ENCODE measurements at places on chromosomes 16 and 17.
A peak's percentile ranks its signal among the peaks of the same experiment; 100 is the strongest.

DNA sequence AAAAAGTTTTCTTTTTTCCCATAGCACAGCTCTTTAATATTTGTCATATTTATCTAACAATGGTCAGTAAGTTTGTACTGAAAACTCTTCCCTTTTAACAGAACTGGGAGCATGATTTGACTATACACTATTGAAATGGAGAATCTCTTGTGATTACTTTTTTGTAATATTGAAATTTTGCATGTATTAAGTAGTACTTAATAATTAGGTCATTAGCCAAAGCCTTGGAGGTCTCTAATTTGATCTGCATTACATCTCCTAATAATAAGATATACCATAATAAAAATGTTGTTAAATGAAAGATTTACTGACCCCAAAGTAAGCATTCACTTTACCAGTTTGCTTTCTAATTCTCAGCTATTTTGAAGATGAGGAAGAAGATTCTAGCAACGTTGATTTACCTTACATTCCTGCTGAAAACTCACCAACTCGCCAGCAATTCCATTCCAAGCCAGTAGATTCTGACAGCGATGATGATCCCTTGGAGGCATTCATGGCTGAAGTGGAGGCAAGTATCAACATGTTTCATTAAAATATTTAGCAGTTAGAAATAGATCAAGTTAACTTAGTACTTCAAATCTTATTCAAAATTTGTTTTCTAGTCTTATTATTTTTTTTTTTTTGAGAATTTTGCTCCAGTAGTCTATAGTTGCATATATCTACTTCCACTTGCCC, 18.2 kb downstream of the DDX42 start:
- no peaks in the 10 kb centered on the region for H3K27me3 ChIP-seq
- H3K36me3 ChIP-seq = peaks cover 84% of the 10 kb centered on the region
- no peak overlapping the region for H3K27ac ChIP-seq
- H3K4me3 ChIP-seq = no peak overlapping the region
- H3K4me1 ChIP-seq = peaks cover 12% of the 10 kb centered on the region
- no peak for DNase-seq

- no peak for DNase-seq
- H3K36me3 ChIP-seq = peaks cover 4% of the 10 kb centered on the region
- no peak overlapping the region for H3K27ac ChIP-seq
- H3K27me3 ChIP-seq = no peaks in the 10 kb centered on the region
These were observed 4.8 kb downstream of the EEF2K start for GRCh38 chr16:22210854-22211253.

DNA sequence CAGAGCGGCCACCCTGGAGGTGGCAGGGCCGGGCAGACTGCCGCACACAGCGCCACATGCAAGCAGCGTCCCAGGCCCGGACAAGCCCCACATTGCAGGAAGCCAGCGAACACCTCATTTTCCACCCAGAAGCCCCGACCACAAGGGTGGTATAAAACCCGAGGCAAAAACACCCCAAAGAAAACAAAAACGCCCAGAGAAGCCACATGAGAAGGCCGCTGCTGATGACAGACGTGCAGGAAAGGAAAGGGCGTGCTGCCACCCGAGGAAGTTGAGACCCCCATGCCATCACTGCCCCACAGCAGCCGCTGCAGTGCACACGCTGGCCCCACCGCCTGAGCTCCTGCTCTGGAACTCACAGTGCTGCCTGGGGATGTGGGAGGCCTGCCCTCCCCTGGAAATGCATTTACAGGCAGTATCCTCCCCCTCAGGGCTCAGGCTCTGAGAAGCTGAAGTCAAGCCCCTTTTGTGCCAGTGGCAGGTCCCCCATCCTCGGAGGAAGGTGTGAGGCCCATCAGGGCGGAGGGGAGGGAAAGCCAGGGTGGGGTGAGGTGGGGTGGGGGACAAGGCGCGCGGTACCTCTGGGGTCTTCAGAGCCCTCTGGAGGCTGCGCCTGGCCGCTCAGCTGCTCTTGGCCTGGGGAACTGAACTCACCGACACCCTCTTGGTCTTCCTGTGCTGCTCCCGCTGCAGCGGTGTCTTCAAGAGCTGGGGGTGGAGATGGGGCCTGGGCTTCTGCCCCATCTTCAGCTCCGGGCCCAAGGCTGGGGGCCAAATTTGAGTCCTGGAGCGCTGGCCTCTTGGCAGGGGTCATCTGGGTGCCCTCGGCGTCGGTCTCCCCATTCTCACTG, 62.0 kb downstream of the IL21R start:
- peaks cover 46% of the 10 kb centered on the region for H3K36me3 ChIP-seq
- DNase-seq = peak; percentile 76
- H3K27me3 ChIP-seq = no peaks in the 10 kb centered on the region

DNA sequence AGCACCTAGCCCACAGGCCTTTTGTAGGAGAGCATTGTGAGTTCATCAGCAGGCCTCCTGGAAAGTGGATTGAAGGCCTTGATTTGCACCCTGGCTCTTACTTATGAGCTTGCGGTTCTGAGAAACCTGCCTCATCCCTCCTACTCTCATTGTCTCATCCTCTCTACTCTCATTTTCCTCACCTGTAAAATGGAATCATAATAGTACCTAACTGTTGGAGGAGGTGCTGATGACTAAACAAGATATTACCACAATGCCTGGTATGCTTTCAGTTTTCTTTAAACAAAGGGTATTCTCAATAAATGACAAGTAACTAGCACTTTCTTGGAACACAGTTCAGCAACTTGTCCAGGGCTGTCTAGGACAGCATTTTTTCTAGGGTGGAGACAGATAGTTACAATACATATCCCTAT, 243.1 kb upstream of the MAF start:
- H3K4me3 ChIP-seq = no peak overlapping the region
- no peak for DNase-seq
- H3K27ac ChIP-seq = no peak overlapping the region
- peaks cover 23% of the 10 kb centered on the region for H3K27me3 ChIP-seq

DNA sequence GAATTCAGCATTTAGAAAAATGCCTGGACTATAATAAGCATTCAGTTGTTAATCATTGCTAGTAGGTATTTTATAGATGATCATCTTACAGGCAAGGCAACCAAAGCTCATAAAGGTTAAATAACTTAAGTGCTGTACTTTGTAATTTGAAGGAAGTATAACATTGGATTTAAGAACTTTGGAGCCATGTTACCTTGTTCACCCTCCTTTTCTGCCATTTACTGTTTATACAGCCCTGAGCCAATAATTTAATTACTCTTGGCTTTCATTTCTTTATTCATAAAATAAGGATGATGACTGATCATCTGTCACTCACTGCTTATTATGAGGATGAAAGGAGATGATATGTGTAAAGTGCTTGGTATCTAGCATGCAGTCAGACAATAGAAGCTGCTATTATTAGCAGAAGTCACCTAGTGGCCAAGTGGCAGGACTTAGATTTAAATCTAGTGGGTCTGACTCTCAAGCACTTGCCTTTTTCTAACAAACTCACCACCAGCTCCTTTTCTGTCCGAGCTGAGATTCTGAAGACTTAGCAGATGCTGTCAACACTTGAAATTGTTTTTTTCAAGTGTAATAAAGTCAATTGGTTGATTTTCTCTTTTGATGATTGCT, 18.3 kb upstream of the DDX52 start:
- no peak for DNase-seq
- H3K4me1 ChIP-seq = no peaks in the 10 kb centered on the region
- H3K27ac ChIP-seq = no peak overlapping the region

DNA sequence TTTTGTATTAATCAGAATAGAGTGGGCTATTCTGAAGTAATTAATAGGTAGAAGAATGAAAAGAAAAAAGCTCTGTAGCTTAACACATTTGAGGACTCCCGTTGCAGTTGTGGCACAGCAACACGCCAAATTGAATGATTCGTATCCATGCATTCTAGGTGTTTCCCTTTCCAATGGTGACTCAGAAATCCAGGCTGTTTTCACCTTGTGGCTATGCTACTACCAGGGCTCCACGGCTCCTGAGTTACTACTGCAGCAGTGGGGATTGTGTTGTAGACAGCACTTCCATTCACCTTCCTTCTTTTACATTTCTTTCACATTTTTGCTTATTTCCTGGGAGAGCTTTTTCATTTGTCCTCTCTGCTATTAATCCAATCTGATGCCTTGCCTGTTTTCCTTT, 1616.4 kb downstream of the CDH8 start:
- H3K27me3 ChIP-seq = no peaks in the 10 kb centered on the region
- no peak overlapping the region for H3K4me3 ChIP-seq
- no peak for DNase-seq
- no peaks in the 10 kb centered on the region for H3K4me1 ChIP-seq

GRCh38 chr17:73911726-73912372, 267.6 kb upstream of the SDK2 start:
- H3K27ac ChIP-seq = no peak overlapping the region
- peaks cover 78% of the 10 kb centered on the region for H3K27me3 ChIP-seq
- DNase-seq = no peak
- H3K4me3 ChIP-seq = no peak overlapping the region

- H3K4me1 ChIP-seq = peaks cover 84% of the 10 kb centered on the region
- H3K36me3 ChIP-seq = peaks cover 17% of the 10 kb centered on the region
- DNase-seq = peak; percentile 65
- H3K4me3 ChIP-seq = peak overlapping the region; percentile 55
- no peaks in the 10 kb centered on the region for H3K27me3 ChIP-seq
- H3K27ac ChIP-seq = peak overlapping the region; percentile 97
These were observed 10.0 kb upstream of the SKAP1 start for GRCh38 chr17:48439875-48440505.

DNA sequence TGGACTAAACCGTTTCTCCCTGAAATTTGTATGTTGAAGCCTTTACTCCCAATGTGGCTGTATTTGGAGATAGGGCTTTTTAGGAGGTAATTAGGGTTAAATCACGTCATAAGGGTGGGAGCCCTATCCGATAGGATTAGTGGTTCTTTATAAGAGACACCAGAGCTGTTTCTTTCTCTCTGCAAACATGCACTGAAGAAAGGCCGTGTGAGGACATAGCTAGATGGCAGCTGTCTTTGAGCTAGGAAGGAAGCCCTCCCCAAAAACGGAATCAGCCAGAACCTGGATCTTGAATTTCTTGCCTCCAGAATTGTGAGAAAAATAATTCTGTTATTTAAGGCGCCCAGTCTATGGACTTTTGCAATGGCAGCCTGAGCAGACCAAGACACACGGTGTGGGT, 14.1 kb downstream of the ODF4 start:
- no peaks in the 10 kb centered on the region for H3K36me3 ChIP-seq
- no peak overlapping the region for H3K4me3 ChIP-seq
- H3K27me3 ChIP-seq = peaks cover 26% of the 10 kb centered on the region

GRCh38 chr16:85610446-85611193, 2.5 kb upstream of the GSE1 start:
- H3K27ac ChIP-seq = peak overlapping the region; percentile 84
- DNase-seq = peak; percentile 88
- H3K36me3 ChIP-seq = peaks cover 8% of the 10 kb centered on the region
- no peaks in the 10 kb centered on the region for H3K27me3 ChIP-seq
- H3K4me3 ChIP-seq = peak overlapping the region; percentile 76
- H3K4me1 ChIP-seq = peaks cover 42% of the 10 kb centered on the region

DNA sequence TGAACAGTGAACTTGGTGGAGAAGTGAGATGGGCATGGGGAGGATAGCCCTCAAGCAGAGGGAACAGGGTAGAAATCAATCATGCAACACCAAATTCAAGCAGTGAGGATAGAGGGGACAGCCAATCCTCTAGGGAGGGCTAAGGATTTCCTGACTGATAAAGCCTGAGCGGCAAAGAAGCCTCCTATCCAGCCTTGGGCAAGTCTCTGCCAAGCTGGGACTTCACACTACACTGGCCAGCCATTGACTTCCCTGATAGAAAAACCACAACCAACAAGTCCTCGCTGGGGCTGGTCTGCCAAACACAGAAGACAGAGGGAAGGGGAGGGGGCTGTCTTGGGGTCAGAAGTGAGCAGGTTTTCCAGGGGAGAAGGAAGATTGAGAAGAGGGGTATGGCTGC, 2.5 kb upstream of the FBXL19 start:
- H3K4me3 ChIP-seq = peak overlapping the region; percentile 89
- H3K4me1 ChIP-seq = peaks cover 8% of the 10 kb centered on the region
- DNase-seq = no peak
- H3K27ac ChIP-seq = no peak overlapping the region

DNA sequence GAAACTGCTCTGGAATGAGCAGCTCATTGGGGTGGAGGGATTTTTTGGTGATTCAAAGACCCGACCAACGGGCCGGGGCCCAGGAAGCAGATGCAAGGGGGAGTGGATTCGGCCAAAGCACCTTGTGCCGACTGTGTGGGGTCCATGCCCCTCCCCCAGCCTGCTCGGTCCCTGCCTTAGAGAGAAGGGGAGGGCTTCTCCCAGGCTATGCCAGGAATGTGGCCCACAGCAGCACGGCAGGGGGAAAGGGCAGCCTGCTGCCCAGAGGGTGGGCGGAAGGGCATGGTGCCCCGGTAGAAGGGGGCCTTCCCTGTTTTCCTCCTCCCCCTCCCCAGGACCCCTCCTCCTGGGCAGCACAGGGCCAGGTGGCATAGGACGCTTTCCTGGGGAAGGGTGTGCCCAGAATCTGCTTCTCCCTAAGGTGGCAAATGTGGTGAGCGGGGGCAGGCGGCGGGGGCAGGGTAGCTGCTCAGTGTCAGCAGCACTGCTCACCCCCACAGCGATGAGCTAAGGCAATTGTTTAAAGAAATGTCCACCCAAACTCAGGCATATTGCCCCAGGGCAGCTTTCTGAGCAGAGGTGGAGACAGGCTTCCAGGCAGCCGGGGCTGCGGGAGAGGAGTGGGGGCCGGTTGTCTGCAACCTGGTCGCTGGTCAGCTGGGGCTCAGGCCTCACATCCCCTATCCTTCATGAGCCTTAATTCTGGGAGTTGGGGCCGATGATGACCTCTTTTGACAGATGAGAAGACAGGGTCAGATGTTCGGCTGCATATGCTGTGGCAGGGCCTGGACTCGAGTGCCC, 33.9 kb upstream of the MLKL start:
- H3K27ac ChIP-seq = no peak overlapping the region
- H3K27me3 ChIP-seq = peaks cover 28% of the 10 kb centered on the region
- H3K4me1 ChIP-seq = peaks cover 6% of the 10 kb centered on the region

DNA sequence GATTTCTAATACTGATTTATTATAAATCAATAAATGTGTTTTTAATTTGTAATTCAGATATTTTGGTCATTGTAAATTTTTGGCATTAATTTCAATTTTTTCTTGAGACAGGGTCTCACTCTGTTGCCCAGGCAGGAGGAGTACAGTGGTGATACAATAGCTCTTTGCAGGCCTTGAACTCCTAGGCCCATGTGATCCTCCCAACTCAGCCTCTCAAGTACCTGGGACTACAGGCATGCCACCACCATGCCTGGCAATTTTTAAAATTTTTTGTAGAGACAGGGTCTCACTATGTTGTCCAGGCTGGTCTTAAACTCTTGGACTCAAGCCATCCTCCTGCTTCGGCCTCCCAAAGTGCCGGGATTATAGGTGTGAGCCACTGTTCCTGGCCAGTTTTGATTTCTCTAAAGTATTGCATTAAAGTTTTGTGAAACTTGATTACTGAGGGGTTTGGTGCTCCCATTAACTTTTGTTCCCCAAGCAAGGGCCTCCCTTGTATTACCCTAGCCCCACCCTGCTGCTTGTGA, 5.2 kb upstream of the TFAP4 start:
- no peak overlapping the region for H3K27ac ChIP-seq
- DNase-seq = no peak
- H3K4me1 ChIP-seq = no peaks in the 10 kb centered on the region
- peaks cover under 1% of the 10 kb centered on the region for H3K27me3 ChIP-seq
- no peak overlapping the region for H3K4me3 ChIP-seq

Measured in central memory CD8-positive, alpha-beta T cell (primary cell).